Stimulated activated CD4-positive, alpha-beta T cell treated with anti-CD3 and anti-CD28 coated beads, Interleukin-4, amount 100 ng/mL, for 24 hours (primary cell): ENCODE measurements at places on chromosomes 3 and 15.

- DNase-seq, result no peak
Measured at GRCh38 chr15:82133251-82133650, 87.4 kb upstream of the MEX3B start.

DNA sequence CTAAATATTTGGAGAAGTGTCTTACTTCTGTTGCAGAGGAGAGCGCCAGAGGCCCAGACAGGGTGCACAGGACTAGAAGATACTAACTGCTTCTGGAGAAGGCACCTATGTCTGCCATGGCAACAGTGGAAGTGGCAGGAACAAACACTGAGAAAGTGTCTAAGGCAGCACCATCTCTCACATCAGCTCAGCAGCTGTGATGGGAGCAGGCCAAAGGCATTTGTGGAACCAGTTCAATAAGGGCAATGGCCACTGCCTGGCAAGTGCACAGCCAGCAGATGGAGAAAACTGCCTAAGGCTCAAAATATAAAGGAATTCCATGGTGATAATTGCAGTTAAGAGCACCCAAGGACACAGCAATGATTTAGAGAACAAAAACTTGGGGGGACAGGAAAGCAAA is 563.0 kb upstream of the CCDC54 start:
- DNase-seq, result no peak

GRCh38 chr15:87490666-87491065 is 765.9 kb downstream of the NTRK3 start:
- DNase-seq, result no peak

DNA sequence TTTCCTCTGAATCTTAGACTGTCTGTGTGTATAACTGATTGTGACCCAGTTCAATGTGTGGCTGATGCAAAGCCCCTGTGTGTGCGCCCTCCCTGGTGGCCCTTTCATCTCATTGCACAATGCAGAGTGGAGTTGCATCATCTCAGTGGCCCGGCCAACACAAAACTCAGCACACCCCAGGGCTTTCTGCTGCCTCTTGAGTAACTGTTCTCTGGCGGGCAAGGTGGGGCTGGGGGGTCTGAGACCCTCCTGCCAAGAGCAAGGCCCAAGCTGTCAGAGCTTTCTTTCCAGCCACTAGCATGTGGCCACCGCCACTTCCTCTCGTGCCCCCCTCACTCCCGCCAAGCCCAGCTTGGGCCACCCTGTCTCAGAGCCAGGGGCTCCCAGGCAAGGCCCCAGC is 80.7 kb upstream of the ALDH1L1 start:
- DNase-seq, result no peak

DNA sequence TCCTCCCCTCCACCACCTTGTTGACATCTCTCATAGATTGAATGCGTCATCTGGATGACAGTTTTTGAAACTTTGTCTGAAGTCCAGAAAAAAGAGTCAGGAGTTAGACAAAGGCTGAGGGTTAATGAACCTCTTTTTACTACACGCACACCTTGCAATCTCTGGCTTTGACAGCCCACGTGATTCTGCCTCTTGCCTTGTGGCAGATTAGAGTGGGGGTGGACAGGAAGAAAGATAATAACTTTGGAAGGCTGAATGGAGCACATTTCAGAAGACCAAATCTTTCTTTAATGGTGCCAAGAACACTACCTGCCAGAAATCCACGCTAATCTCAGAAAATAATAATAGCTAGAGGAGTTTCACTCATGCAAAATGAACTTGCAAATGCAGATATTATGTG is 327.9 kb upstream of the TRIM42 start:
- no peak for DNase-seq

DNA sequence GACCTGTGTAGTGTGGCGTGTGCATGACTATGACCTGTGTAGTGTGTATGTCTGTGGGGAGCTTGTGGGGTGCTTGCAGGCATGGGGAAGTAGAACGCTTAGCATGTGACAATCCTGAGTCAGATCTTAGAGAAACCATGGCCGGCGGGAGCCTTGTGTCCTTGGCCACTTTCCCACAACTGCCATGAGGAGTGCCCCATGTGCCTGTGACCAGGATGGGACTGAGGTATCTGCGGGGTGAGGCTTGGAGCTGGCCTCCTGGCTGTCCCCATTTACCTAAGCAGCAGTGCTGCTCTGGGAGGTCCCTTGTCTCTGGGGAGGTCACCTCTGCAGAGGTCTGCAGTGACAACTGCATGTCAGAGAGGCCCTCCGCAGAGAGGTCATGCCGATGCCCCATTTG is 23.6 kb downstream of the TRPM1 start:
- no peak for DNase-seq
